ENCODE measurements at places on chromosomes 6 and 20.

GRCh38 chr20:44810391-44811149, at the start of gene RIMS4:
RIMS4 (minus strand) TSS chr20:44810546; CDS start chr20:44810271, 275 bp downstream.
- no peak for DNase-seq

GRCh38 chr6:169445661-169446581, 192.3 kb upstream of the THBS2 start:
- no peak for DNase-seq

GRCh38 chr6:154476494-154476893, 34.0 kb downstream of the CNKSR3 start:
- no peak for DNase-seq

DNA sequence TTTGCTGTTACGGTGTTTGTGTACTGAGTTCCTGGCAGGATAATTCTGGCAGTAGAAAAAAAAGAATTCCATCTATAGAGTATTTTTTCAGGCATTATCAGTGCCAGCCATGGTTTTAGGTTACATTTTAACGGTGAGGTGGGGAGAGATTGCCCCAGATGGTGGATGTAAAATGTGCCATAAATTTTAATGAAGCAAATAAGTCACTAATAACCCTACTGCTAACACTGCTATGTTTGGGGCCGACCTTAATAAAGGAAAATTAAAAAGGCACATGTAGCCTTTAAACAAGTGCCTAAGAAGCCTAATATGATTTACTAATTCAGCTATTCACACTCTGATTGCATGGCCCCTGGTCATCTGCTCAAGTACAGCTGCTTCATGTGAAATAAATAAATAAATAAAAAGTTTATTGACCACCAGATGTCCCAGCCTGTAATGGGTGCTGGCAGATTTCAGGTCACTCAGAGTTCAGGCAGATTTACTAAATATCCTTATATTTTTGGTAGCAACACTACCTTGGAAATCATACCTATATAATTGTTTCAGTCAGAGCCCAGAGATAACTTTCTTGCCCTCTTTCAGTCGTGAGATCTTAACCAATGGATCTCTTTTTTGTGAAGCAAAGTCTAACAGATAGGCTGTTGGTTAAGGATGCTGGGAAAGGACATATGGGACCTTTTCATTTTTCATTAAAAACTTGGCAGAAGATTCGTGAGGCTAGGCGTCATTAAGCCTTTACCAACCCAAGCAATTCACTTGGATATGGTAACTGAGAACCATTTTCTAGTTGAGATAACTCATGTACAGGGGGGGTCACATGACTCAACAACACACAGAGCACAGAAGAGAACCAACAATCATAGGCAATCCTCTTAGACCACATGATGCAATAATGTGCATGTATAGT, 495.0 kb upstream of the NRSN1 start:
- DNase-seq = no peak

- DNase-seq = no peak
These were observed 50.5 kb downstream of the HAO1 start for GRCh38 chr20:7889736-7890135.

DNA sequence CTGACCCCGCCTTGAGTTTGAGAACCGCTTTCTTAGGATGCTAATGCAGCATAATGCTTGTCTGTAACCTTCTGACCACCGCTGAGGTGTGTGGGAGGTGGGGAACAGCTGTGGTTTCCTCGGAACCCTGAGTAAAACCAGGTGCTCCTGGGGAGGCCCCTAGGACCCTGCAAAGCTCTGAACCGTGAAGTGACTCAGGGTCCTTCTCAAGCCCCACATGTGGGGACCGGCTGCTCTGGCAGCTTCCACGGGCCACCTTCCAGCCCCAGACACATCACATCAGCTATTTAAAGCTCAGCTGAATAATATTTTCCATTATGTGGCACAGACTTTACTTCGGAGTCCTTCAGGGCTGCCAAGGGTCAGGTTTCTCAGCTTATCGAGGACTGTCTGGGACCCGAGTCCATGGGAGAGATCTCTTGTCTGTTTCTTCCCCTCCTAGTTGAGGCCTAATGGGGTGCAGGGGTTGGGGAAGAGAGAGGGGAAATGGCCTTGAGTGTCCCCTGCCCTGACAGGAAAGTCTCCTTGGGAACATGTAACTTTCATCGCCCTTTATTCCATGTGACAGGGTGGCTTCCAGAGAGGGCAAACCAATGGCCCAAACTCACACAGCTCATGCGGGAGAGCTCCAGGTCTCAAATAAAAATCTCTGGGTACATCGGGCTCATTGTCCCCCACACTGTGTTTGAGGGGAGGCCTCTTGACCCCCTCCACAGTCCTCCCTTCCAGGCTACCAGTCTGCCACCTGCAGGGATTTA, 186.1 kb upstream of the SLC24A3 start:
- DNase-seq = no peak

DNA sequence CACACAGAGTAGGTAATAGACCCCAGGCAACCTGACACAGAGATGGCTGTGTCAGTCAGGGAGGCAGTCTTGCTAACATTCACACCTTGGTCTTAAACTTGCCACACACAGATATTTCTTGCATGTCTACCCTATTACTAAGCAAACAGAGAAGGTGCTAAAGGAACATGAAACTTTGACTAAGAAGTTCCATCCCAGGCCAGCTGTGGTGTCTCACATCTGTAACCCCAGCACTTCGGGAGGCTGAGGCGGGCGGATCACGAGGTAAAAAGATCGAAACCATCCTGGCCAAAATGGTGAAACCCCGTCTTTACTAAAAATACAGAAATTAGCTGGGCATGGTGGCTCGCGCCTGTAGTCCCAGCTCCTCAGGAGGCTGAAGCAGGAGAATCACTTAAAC, 222.4 kb upstream of the JARID2 start:
- DNase-seq = no peak

DNA sequence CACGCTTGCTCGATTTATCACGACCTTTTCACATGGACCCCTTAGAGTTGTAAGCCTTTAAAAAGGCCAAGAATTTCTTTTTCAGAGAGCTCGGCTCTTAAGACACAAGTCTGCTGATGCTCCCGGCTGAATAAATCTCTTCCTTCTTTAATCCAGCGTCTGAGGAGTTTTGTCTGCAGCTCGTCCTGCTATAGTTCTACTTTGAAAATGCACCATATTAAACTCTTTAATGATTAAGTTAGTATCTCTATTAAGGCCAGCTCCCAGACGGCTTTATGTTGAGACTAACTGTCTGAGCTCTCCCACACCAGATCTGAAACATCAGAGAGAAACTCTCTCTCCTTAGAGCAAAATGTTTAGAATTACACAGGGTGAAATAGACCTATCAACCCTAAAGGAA, 18.0 kb upstream of the GSTA3 start:
- DNase-seq = no peak

DNA sequence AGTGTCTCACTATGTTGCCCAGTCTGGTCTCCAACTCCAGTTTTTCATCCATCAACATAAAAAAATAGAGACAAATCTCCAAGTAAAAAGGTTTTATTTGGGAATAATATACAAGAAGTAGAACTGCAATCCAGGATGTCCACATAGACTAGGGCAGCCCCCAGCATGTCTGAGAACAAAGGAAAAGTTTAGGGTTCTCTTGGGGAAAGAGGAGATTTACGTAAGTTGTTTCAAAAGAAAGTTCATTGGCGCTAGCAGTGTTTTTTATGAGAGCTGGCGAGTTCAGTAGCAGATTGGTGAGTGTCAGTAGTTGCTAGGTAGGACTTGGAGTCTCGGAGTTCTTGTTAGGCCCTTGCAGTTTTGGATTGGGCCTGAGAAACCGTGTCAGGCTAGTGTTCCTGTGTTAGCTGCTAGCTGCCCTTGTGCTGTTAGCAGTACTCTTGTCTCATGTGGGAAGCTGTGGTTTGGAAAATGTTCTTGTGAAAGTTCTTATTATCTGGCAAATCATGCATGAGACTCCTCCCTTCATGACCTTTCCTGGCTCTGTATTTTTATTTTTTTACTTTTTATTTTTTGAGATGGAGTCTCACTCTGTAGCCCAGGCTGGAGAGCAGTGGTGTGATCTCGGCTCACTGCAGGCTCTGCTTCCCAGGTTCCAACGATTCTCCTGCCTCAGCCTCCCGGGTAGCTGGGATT, 24.7 kb downstream of the TTLL9 start:
- DNase-seq = no peak
